NCI-H2029 treated with DMSO at 0.1 percent for 48 hours (cell line): ENCODE measurements at places on chromosomes 1 and 21.

DNA sequence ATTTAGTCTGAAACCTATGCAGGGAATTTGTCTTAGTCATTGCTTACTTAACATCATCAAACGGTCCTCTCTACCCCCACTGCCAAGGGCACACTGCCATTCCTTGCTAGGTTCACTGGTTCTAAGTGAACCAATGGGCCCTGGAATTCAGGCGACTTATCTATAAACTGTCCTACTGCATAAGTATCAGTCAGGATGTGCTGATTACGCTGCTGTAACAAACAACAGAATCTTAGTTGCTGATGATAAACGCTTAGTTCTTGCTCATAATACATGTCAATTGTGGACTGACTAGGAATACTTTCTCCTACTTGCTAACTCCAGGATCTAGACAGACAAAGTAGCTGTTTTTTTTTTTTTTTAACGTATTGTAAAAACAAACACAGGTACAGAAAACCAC is 136.1 kb downstream of the PRDM2 start:
- DNase-seq: no peak

GRCh38 chr21:37655611-37656300 is 260.5 kb downstream of the KCNJ6 start:
- no peak for DNase-seq

- DNase-seq: no peak
Measured at GRCh38 chr1:44338136-44338535, 16.9 kb downstream of the ERI3 start.

GRCh38 chr1:209208648-209209047 is 374.9 kb upstream of the CAMK1G start:
- DNase-seq: no peak

DNA sequence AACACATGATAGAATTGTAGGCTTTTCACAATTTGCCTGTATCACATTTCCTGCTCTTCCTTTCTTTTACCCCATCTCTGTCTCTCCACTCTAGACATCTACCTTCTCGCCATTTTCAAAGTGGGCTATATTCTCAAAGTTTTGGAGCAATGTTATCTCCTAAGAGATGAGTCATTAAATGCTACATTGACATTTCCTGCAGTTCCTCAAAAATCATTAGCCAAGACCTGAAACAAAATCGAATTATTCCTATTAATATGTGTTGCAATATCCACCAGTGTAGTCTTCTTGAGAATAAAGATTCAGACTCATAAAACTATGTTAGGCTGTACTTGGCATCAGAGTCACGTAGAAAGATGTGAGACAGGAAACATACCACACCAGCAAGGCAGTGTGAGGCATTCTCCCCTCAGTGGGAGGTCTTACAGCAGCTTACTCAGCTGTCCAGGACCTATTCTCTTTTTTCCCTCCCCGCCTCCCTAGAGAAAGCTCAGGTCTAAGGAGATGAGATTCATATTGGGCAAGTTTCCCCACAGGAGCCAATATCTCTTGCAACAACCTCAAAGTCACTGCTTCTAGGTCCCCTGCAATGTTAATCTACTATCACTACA is 38.8 kb downstream of the FRRS1 start:
- no peak for DNase-seq

DNA sequence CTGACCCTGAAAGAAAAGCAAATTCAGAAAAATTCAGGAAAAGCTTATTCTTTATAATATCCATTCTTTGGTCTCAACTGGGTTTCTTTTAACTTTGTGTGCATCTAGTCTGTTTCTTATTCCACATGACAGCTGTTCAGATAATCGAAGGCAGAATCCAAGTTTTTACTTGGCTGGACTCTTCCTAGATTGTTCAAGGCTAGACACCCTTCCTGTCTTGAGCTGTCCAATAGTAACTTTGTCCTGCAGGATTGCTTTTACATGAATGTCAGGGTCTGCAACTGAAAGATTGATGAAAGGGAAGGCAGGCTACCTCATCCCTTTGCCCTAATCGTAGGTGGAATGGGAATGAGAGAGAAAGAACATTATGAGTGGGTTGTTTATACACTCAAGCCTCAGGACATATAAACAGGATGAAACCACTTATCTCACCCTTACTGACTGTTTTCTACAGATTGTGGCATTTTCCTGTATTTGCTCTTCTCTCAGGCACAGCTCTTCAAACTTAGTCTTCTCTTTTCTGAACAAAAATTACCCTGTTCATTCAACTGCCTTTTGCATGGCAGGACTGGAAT is 76.9 kb downstream of the LEPR start:
- peak; percentile 80 for DNase-seq

DNA sequence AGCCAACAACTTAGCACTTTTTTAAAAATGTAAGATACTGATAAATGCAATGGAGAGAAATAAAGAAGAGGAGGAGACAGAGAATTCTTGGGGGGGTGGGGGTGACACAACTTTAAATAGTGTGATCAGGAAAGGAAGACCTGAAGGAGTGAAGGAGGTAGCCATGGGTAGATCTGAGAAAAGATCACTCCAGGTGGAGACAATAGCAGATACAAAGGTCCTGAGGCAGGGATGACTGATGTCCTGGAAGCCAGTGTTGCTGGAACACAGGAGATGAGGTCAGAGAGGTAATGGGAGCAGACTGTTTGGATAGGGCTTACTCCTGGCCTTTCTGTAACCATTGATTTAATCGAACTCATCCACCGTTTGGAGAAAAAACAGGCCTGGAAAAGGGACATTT is 24.6 kb upstream of the TRABD2B start:
- no peak for DNase-seq

- DNase-seq: no peak
Measured at GRCh38 chr1:165831146-165831545, 3.7 kb downstream of the UCK2 start.

GRCh38 chr1:63119575-63120155 is 202.7 kb upstream of the FOXD3 start:
- no peak for DNase-seq

- DNase-seq: no peak
Measured at GRCh38 chr21:15210235-15210678, 145.5 kb upstream of the NRIP1 start.

DNA sequence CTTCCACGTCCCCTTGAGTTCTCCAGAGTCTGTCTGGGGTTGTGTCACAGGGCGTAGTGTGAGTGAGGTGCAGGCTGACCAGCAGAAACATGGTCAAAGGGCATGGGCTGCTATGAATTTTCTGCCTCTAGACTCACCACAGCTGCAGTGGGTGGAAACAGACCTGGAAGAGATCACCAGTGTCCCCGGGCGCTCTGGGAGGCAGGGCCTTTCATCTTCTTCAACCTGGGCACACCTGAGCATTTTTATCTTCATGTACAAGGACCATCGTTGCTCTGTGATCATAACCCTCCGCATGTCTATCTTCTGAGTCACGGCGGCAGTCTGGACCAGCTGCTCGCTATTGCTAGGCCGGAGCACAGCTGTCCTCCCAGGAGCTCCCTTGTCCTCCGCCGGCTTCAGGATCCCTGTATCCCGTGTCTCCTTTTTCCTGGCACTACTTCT is 29.6 kb downstream of the DEGS1 start:
- DNase-seq: no peak

GRCh38 chr1:60280256-60280655 is 206.7 kb upstream of the C1orf87 start:
- peak; percentile 67 for DNase-seq

- DNase-seq: no peak
Measured at GRCh38 chr1:61781151-61781550, 38.9 kb downstream of the PATJ start.

GRCh38 chr1:232925421-232926220 is 24.8 kb upstream of the NTPCR start:
- no peak for DNase-seq

- DNase-seq: no peak
Measured at GRCh38 chr21:46554431-46555224, 50.3 kb downstream of the S100B start.

- DNase-seq: no peak
Measured at GRCh38 chr1:30728832-30729638, 5.7 kb upstream of the MATN1 start.

GRCh38 chr1:195082183-195082582 is 1526.1 kb downstream of the KCNT2 start:
- DNase-seq: no peak

GRCh38 chr1:156584813-156585212 is 5.3 kb downstream of the TTC24 start:
- DNase-seq: no peak

- no peak for DNase-seq
Measured at GRCh38 chr1:208799186-208799585, 555.0 kb upstream of the PLXNA2 start.

- no peak for DNase-seq
Measured at GRCh38 chr1:58508629-58509028, 37.9 kb downstream of the OMA1 start.

GRCh38 chr1:50492142-50492541 is 68.9 kb upstream of the DMRTA2 start:
- no peak for DNase-seq

- DNase-seq: no peak
Measured at GRCh38 chr1:183077097-183077496, 53.9 kb downstream of the LAMC1 start.

DNA sequence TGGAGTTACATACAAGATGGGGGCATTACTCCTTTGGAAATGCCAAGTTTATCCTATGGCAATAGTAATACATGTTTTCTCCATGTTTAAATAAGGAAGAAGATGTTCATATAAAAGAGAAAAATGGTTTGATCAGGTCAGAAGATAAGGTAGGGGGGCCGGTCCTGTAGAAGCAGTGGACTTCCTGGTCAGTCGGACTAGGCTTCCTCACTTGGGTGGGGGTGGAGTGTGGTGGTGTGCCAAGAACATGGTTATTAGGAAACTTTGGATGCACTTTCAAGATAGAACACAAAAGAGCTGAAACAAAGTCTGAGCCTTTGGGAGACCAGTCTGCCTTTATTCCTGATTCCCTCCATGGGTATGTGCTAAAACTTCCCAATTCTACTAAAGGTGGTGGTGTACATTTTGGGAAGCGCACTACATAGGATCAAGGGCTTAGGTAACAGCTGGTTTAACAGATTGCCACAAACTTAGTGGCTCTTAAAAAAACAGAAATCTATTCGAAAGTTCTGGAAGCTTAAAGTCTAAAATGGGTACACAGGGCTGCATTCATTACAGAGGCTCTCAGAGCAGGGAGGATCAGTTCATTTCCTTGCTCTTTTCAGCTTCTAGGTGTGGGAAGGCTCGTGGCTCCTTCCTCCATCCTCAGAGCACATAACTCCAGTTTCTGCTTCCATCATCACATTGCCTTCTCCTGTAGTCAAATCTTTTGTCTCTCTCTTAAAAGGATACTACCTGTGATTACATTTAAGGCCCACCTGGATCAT is 64.6 kb downstream of the KDM1A start:
- DNase-seq: no peak

DNA sequence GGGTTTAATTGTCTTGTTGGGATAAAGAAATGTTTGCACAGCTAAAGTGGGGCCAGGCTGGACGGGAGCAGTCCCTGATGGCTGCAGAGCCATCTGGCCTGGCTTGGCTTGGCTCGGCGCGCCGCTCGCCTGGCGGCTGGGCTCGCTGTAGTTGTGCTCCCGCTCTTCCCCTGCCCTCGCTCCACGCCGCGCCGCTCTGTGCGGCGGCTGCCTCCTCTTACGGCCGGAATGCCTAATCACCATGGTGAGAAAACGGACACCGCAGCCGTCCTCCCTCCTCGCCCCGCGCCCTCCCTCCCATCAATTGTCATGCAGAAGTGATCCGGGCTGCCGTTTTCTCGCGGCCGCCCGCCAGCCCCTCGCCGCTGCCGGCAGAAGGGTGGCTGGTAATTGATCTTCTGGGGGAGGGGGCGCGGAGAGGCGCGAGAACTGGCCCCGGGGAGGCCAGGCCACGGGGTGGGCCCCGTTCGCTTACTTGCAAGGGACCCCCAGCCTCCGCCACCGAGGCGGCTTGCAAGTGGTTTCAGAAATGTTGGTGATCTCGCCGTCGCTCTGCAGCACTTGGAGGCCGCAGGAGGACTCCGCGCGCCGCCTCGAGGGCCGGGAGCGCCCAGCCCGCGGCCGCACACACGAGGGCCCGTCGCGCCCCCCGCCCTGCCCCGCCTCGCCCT is 12.4 kb downstream of the RNF220 start:
- peak; percentile 85 for DNase-seq

GRCh38 chr1:157189986-157190982 is 52.1 kb upstream of the ETV3 start:
- DNase-seq: no peak

GRCh38 chr1:159913451-159914192 is 11.7 kb downstream of the TAGLN2 start:
- DNase-seq: peak; percentile 91

GRCh38 chr1:23910553-23911246 is 2.5 kb downstream of the CNR2 start:
- DNase-seq: no peak

GRCh38 chr1:175204330-175204729 is 11.8 kb upstream of the KIAA0040 start:
- no peak for DNase-seq

- no peak for DNase-seq
Measured at GRCh38 chr1:84510668-84511067, 4.3 kb upstream of the GNG5 start.

DNA sequence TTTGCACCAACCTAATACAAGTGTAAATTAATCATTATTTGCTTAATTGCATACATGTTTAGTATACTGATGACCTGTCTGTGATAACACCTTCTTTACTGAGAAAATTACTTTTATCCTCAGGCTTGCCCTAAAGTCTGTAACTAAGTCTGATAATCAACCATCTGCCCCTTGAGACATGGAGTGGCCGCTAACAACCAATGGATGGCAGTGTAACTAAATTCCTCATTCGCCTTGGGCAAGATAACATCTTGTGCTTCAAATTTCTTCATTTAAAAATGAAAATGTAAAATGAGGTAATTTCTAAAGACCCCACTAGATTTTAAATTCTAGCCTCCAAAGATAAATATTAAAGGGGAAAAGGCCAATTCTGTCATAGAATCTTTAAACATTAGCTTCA is 85.1 kb downstream of the ENAH start:
- DNase-seq: no peak

- DNase-seq: peak; percentile 81
Measured at GRCh38 chr21:42063191-42063570, 7.9 kb upstream of the UMODL1 start.

GRCh38 chr1:115596080-115596780 is 45.5 kb upstream of the VANGL1 start:
- no peak for DNase-seq

DNA sequence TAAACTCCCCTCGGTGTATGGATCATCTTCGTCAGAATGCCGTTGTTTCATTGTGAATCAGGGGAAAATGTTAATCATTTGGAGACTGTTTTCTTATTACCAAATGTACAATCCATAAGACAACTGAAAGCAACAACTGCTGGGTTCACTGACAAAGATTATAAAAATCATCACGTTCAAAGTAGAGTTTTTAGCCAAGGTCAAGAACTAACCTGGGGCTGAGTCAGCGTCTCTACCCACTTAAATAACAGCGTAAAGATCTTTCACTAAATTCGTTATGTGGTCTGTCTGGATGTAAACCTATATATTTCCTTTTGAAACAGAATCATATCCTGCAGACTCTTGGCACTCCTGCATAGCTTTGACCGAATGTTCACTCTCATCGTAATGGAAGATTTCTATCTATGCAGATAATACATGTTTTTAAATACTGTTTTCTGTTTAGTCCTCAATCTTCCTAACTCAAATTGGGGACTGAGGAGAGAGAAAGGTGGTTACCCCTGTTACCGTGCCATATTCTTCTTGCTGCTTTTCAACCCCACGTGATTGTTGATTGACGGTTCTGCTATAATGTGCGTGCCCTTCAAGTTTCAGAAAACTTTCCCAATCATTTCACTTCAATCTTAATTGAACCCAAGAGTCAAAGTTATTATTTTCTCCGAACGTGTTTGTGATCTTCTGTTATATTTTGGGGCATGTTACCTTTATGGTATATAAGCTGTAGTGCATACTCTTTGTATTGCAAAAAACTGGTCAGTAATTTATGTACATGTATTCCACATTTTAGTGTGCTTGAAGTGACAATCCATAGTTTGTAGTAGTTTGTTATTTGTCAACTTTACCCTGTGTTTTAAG is 15.6 kb upstream of the NCMAP start:
- DNase-seq: no peak
